ENCODE measurements at places on chromosomes 11 and 22.

GRCh38 chr11:91872243-91872642 lies 352.4 kb upstream of the FAT3 start:
- peak; percentile 61 for DNase-seq

- DNase-seq: peak; percentile 55
These were observed 257.2 kb downstream of the ETS1 start for GRCh38 chr11:128330203-128330602.

DNA sequence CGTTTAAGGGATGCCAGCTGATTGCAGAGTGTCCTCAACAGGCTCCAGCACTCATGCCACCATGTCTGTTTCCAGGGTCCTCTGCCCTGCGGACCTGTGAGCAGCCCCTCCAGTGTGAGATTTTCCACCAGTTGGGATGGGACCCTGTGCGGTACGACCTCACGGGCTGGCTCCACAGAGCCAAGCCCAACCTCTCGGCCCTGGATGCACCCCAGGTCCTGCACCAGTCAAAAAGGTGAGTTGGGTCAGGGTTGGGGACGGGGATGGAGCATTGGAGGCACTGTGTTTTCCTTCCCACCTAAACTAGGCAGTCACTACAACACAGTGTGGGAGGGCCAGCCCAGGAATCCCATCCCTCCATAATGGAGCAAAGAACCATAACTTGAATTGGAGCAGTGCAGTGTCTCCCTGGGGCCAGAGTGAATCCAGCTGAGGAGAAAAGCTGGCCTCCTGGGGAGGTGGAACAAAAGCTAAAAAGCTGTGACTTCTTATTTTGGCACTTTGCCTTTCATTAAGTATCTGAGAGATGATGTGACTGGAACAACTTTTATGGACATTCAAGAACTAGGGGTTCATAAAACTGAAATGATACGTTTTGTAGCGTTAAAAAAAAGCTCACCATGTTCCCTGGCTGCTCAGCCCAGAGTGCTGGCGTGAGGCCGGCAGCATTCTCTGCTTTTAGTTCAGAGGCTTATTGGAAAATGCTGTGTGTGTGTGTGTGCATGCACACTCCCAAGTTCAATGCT lies 101.8 kb downstream of the MYO18B start:
- no peak for DNase-seq

DNA sequence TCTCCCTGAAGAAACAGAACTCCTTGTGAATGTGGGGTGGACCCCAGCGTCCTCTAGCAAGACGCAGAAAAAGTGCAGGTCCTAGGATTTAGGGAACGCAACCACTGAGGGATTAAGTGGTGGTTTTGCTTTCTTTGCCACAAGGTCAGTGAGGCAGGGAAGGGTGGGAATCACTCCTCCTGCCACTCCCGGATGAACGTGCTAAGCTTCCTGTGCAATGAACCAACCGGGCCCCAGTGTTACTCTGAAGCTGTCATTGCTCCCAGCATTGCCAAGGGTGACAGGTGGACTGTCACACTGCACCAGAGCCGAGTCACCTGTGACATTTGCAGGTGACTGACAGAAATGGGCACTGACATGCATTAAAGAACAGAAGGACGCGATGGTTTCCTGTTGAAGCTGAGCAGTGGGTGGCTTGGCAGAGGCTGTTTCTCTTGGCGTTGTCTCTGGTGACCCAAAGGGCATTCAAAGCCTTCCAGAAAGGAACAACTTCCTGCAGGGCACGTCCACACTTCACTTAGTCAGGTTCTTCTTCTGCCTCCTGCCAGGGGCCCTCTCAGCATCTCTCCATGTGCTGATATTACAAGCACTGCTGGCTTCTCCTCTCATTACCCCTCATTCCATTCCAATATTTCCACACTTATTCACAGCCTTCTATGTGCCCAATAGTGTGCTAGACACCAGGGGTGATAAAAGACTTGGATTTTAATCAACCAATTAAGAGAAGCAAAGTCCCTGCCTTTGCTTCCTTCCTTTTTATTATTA lies 9.7 kb downstream of the KIRREL3 start:
- DNase-seq: no peak

- DNase-seq: peak; percentile 69
These were observed 635 bp downstream of the PRR5 start for GRCh38 chr22:44702479-44703198.

- no peak for DNase-seq
These were observed 230.5 kb downstream of the MIAT start for GRCh38 chr22:26887916-26888315.

DNA sequence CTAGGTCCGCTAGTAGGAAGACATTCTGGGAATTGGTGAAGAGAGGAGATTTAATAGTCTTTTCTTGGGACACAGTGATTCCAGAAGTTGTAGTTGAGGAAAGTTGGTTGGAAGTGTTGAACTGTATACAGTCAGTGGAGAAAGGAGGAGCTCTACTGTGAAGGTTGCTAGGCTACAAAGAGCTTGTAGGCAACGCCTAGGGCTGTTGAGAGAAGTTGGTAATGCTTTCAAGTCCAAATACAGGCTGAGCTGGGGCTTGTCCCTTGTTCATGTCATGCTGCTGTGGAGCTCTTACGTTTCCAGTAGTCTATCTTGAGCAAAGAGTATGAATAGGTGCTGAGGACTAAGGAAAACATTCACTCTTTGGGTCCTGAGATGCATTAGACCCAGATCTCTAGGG lies 1.1 kb downstream of the TBCEL start:
- peak; percentile 61 for DNase-seq

GRCh38 chr11:10937385-10937771 lies 79.5 kb upstream of the ZBED5 start:
- DNase-seq: no peak

DNA sequence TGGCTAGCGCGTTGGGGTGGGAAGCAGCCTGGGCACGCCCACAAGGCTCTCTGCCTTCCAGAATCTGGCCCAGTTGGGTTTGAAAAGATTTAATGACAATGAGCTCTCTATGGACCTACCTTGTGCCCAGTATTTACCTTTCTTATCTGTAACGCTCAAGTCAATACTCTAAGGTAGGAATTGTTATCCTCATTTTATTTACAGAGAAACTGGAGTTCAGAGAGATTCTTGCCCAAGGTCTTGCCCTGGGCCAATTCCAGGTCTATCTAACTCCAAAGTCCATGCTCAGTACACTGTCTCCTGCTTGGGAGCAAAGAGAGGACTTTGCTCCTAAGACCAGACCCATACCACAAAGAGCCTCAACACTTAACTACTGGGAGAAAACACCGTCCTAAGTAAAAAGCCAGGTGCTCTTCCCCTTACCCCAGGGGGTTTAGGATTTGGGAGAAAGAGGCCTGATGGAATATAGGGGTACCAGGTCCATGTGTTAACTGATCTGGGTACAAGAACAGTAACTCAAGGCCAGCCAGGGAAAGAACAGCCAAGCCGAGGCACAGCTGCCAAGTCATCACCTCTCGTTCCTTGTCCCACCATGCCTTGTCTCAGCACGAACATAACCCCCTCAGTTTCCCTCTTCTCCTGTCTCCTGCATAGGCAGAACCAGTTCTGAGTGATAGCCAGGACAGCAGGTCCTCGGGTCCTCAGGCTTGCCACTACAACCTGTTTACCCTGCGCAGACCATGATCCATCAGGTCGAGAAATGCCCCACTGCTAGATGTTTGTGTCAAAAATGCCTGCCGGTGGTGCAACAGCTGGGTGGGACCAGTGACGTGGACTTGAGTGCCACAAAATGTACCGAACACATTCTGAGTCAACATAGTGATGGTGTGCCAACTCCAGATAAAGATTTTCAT lies 14.6 kb downstream of the APOA4 start:
- no peak for DNase-seq

DNA sequence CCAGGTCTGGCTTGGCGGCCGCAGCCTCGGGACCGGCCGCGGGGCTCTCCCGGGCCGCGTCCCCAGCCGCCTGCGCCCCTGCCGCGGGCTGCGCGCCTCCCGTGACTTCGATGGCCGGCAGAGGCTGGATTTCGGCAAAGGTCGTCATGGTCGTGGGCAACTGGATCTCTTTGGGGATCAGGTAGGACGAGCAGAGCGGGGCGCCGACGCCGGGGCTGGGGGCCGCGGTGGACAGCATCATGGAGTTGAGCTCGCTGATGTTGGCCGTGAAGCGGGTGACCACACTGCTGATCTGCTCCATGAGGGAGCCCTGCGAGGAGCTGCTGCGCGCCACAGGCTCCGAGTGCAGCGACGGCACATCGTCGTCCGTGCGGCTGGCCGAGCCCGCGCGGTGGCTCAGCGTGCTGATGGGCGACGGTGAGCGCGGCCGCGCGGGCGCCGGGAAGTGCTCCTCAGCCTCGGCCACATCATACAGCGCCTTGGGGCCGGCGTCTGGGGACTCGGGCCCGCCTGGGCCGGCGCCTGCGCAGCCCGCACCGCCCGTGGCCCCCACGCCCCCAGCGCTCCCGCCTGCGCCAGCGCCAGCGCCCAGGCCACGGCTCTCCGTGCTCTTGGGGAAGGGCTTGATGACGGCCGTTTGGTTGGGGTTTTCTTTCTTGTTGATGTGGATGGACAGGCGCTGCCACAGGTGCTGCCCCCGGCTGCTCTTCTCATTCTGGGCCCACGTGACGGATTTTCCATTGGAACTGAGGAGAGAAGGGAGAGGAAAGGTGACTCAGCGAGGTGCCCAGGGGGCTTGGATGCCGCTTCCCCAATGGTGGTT lies 171.4 kb upstream of the CTSC start:
- DNase-seq: peak; percentile 75

DNA sequence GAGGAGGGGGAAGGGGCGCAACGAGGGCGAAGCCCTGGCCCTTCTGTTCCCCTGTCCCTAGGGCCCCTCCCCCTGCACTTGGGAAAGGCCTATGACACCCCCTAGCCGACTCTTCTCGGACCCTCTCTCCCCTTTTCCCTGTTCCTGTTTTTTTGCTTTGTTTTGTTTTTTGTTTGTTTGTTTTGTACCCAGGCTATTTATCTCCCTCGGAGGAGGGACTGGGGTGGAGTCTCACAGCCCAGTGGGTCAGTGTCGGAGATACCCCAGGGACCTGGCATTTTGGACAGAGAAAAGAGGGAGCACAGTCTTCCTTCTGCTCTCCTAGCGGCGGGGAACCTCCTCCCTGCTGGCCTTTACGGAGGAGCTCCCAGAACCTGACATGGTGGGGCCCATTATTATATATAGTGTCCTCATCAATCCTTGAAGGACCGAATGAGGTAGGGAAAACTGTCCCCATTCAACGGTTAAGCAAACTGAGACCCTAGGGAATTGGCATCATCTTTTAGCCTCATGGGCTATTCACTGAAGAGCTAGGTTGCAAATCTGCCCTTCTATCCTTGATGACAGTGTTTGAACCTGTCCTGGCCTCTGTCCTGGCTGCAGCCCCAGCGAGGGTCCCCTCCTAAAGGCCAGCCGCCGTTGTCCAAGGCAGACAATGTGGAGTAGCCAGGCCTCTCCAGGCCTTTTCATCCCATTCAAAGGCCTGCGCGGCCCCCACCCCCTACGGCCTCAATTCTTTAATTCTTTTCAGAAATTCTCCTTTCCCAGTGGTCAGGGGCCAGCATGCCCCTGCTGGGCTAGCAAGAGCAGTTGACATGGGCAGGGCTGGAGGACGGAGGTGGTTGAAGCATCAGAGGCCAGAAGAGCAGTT lies 911 bp downstream of the EMID1 start:
- DNase-seq: no peak

GRCh38 chr22:27250886-27251285 lies 550.7 kb downstream of the MN1 start:
- no peak for DNase-seq

GRCh38 chr22:29834046-29834445 lies 4.0 kb downstream of the ASCC2 start:
- no peak for DNase-seq

DNA sequence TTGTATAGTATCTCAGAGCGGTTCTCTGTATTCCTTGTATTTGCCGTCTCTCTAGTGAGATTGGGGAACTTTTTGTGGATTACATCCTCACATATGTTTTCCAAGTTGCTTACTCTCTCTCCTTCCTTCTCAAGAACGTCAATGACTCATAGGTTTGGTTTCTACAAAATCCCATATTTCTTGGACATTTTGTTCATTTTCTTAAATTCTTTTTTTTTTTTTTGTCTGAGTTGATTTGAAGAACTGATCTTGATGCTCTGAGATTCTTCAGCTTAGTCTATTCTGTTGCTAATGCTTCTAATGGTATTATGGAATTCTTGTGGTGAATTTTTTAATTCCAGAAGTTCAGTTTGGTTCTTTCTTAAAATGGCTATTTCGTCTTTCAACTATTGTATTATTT lies 28.4 kb upstream of the SLN start:
- no peak for DNase-seq

DNA sequence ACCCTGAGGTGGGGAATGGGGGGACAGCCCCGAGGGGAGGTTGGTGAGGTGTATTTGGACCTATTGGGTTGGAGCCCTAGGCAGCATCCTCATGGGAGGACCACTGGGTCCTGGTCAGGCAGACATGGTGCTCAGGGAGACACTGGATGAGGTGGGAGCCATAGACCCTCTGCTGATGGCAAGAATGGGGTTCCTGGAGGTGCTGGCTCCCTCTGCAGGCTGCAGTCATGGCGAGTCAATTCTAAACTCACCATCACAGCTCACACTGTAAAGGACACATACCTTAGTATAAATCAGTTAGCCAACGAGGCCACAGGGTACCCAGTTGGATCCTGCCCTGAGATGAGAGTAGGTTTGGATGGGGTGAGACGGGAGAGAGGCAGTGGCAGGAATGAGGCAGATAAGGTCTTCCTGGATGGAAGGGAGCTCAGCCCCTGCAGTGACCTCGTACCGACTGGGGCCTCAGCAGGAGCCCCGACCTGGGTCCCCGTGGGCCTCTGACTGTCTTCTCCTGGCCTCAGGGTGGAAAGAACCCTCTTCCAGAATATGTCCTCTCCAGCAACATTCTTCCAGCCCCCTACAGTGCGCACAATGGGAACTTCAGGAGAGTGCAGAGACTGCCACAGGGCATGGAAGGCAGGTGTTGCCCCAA lies 1.7 kb upstream of the GAB4 start:
- DNase-seq: no peak

DNA sequence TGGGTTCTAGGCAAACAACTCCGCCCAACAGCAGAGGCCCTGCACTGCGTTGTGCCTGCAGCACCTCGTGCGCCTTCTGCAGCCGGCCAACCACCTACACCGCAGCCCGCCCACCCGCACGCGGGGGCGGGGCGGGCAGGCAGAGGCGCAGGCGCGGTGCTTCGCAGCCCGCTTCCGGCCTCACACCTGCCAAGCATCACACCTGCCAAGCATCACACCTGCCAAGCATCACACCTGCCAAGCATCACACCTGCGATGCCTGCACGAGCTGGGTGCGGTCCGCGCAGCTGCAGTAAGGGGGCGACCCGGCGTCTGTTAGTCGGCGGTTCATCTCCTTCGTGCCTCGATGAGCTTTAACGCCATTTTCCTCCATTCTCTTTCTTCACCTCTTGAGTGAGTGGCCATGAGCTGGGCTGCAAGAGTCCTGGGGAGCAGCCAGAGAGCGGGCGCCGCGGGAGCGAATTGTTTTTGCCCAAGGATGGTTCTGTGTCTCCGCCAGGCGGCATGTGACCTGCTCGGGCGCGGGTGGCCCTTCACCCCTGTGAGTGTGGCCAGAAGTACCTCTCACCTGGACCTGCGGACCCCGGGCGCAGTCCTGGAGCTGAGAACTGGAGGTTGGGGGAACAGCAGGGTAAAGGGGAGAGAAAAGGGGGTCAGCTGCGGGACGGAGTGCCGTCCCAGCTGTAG lies at the start of gene LDHAL6A:
TSS of gene LDHAL6A (plus strand) at position 171 of the 687 bp plus-strand sequence. CDS start 825 bp downstream, outside the sequence.
- no peak for DNase-seq

GRCh38 chr22:25959818-25960774 lies 209.2 kb upstream of the SEZ6L start:
- no peak for DNase-seq

- no peak for DNase-seq
These were observed 2.2 kb upstream of the KMT2A start for GRCh38 chr11:118434123-118434552.
